ENCODE measurements at places on chromosomes 3 and 15.

GRCh38 chr3:129650256-129650872 lies 43.9 kb upstream of the PLXND1 start:
- DNase-seq = peak; percentile 84

DNA sequence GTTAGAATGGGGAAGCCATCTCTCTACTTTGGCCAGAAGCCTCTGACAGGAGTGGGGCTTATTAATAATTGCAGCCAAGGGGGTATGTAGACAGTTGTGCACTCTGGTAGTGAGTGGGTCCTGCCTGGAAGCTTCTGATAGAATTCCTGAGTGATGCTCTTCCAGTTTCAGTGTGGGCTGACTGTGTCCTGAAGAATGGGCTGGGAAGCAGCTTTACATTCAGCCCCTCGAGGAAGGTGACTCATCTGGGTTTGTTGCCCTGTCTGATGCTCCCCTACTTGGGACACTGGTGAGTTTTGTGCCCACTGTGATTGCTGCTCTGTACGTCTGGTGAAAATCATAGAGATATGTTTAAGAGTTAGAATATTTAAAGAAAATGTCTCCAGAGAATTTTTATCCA lies 444.7 kb upstream of the RBMS3 start:
- no peak for DNase-seq

DNA sequence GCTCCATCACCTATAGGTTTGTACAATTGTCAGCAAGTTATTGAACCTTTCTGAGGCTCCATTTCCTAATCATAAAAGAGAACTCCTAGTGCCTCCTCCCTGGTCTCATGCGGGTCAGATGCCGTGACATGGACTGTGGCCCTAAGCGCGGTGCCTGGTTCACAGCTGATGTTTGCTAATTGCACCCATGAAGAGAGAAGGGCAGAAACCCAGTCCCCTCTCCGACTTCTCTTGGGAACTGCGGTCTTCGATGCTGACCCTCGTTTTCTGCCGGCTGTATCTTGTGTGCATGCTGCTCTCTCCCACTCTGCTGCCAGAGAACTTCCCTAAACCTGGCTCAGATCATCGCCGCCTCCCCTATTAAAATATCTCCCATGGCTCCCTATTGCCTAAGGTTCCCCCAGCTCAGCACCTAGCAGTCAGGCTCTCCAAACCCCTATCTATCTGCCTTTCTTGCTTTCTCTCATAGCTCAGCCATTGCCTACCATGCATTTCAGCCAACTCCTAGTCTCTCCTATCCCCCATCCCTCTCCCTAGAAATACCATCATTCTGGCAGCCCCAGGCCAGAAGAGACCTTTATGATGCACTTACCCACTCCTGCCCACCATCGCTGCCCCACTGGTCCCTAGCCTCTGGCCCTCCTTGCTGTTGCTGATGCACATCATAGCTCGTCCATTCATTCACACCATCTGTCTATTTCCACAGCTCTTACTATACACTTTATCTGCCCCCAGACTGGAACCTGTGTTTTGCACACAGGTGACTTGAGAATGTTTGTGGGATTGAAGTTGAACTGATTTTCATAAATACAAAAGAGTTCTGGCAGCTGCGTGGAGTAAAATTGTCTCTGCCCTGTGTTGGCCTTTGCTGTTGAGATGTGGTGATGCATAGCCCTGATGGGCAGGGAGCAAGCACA lies 6.6 kb downstream of the ISG20 start:
- no peak for DNase-seq

DNA sequence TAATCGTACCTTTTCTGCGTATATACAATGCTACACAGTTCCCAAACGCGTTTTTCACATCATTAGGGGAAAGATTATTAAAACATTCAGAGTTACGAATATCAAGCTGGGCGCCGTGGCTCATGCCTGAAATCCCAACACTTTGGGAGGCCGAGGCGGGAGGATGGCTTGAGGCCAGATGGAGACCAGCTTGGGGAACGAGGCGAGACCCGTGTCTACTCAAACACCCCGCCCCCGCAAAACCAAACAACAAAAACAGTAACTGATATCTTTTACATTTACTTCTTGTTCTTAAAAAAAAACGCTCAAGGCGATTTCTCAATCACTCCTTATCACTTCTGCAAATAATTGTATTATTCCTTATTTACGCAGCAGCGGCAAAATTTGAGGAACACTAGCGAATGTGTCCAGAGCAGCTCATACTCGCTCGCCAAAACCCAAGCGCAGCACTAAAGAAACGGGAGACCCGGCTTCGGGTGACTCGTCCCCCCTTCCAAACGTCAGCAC lies 1.2 kb downstream of the ZBTB11 start:
- DNase-seq = no peak

- DNase-seq = no peak
Observed at GRCh38 chr15:43484455-43484854, 8.5 kb downstream of the TP53BP1 start.

DNA sequence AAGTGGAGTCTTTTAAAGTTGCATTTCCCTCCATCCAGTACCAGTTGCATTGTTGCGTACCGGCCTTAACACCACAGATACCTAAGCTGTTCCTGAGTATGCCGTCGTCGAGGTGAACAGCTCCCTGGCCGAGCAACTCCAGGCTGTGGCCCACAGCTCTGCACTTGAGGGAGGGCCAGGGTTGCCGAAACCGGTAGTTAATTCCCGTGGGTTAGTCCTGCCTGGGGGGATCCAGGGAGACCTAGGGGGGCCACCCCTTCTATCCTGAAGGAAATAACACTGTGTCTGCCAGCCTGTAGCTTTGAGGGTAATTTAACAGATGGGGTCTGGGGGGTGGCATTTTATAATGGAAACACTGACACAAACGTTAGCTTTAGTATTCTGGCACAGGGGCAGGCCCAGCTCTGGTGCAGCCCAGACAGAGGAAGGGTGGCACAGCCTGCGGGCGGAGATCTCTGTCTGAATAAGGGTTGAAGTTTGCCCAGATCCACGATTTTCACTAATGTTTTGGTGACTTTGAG lies 60.8 kb downstream of the RGMA start:
- DNase-seq = no peak

GRCh38 chr15:81292523-81293001 lies 31.4 kb downstream of the STARD5 start:
- no peak for DNase-seq

DNA sequence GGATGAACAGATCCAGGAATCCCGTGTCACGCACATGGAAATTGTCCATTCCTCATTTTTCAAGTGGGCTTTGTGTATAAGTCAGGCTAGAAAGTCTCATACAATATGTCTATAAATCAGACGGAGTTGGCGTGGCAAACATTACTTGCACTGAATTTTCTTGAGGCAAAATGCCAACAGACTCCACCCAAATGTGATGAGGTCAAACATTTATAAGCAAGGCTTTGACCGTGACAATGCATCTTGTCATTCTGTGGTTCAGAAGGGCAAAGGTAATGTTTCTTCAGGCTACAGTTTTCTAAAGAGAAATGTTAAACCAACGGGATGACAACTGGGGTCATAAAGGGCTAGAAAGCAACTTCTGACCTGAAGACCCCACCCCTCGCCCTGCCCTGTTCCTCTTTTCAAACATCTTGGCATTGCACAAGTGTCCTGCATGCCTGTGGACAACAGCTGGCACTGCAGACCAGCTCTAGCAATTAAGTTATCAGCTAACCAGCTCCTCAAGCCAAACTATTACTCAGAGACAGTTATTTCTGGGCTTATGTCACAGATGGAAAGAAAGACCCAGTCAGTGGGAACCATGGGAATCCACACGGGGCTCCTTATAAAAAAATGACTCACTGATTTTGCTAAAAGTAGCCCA lies 36.5 kb upstream of the SPTBN5 start:
- no peak for DNase-seq

DNA sequence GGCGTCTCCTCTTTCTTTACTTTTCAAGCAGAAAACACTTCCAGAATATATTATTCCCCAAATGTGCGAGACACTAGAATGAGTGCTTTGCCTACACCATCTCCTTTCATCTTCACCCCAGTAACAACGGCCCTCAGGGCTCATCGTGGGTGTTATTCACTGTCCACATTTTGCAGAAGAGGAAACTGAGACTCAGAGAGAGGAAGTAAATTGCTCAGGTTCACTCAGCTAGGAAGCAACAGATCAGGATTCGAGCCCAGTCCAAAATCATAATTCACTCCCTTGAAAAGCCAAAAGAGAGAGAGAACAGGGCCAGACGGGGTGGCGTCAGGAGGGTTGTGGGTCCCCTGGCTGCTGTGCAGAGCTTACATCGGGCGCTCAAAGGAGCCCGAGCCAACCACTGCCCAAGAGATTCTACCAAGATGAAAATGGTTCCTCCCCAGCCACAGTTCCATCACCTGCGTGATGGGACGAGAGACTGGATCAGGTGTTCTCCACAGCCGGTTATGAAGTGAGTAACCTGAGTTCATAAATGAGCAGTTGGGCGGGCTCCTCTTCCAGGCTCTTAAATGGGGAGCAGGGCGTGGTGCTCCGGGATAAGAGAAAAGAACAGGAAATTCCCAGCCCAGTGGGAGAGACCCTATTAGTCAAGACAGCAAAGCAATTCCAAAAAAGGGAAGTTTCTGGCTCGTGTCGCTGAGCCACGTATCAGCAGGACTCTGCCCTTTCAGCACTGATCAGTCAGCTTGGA lies 48.6 kb upstream of the FLNB start:
- no peak for DNase-seq

DNA sequence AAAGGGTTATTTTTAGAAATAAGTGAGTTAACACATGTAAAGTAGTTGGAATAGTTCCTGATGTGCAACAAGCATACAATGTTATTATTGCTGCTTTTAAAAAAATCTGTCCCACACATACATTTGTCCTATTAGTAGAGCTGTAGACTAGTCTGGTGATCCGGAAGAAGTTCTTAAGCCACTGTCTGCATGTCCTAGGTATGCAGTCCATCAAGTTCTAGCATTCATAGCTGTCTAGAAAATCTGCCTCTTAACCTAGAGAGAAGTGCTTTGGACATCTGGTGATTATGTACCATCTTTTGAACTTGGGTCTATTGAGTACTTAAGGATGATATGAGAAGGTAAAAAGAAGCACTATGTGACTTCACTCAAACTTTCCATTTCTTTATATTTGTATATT lies 439.9 kb upstream of the NAALADL2 start:
- DNase-seq = peak; percentile 60

- no peak for DNase-seq
Observed at GRCh38 chr3:113285741-113286140, 74.4 kb downstream of the BOC start.

GRCh38 chr15:39631357-39631756 lies 50.5 kb downstream of the THBS1 start:
- DNase-seq = no peak

DNA sequence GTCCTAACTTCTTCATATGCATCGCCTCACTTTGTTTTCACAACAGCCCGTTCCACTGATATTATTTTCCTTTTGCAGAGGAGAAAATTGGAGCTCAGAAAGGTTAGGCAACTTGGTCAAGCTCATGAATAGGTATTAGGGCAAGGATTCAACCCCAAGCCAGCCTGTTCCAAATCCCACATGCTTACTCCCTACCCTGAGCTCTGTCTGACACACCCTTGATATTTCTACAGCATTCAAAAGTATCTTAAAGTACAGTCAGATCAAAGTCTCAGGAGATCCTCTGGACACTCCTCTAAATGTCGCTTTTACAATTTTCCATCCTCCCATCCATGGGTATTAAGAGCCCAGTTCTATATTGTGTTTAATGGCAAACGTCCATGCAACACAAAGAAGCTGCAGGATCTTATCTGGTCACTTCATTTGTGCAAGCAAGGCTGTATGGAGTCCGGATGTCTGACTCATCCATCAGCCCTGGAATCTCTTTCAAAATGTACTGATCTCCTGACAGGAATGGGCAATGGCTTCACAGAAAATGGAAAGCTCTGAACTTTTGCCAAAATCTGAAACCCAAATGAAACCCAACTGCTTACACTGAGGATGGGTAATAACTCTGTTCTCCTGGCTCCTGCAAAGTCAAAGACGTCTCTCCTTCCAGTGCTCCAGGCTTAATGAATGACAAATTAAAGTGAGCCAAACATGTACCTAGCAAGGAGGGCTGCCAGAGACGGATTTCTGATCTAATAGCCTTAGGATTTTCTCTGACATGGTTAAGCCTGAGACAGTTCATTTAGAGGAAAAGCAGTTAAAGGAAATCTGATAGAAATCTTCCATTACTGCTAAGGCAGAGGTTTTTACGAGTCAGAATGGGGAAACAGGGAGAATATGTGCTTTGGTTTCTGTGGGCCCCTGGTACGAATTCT lies 230.9 kb upstream of the RORA start:
- no peak for DNase-seq

DNA sequence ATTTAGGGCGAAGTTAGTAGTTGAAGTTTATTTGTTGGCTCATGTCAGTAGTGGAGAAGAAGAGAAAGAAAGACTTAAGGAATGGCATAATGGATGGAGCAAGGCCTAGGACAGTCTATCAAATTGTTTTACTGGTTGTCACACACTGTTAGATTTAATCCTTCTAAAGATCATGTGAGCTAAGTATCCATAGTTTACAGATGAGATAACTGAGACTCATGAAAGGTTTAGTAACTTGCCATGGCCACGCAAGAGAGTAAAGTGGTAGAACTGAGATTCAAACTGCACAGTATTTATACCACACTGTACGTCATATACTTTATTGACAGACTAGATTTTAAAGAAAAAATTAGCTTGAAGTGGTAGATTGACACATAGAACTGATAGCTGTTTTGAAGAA lies 11.4 kb downstream of the SPRED1 start:
- no peak for DNase-seq

- peak; percentile 50 for DNase-seq
Observed at GRCh38 chr3:123552095-123552714, 32.6 kb downstream of the HACD2 start.

DNA sequence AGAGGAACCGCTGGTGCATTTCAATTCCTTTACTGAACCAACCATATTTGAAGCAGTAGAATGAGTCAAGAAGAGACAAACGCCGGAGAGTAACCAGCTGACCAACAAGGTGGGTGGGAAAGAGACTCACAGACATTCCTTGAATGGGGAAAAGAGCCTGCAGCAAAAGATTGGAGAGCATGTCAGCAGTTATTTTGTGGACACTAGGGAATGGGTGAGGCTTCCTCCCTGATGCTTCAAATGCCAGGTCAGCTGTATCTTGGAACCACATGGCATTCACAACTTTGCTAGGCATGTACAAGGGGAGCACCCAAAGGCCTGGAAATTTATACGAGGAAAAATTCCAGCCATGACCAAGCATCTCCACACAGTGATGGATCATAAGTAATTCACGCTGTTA lies 29.9 kb upstream of the ZKSCAN7 start:
- no peak for DNase-seq

GRCh38 chr3:14261229-14261628 lies 82.6 kb downstream of the LSM3 start:
- DNase-seq = peak; percentile 80

GRCh38 chr3:132029182-132029902 lies 5.5 kb downstream of the CPNE4 start:
- peak; percentile 88 for DNase-seq

DNA sequence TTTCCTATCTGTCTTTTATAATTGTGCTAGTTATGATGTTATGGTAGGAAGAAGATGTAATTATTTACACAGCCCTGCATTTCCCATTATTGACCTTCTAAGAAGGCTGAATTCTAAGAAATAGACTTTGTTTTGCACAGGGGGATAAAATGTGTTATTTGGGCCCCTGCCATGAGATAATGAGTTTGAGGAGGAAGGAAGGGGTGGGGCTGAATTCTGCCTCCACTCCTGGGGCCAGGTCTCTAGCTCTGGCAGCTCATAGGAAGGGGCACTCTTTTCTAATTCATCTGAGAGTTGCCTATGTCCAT lies 69.2 kb upstream of the GOLGA8B start:
- DNase-seq = no peak

- no peak for DNase-seq
Observed at GRCh38 chr3:159813822-159814531, 174.7 kb upstream of the IL12A start.

GRCh38 chr3:197362081-197362480 lies 63.7 kb upstream of the DLG1 start:
- DNase-seq = peak; percentile 47

Data from brain (organoid and tissue), 16 donors.